ENCODE measurements at places on chromosomes 13 and 19.

DNA sequence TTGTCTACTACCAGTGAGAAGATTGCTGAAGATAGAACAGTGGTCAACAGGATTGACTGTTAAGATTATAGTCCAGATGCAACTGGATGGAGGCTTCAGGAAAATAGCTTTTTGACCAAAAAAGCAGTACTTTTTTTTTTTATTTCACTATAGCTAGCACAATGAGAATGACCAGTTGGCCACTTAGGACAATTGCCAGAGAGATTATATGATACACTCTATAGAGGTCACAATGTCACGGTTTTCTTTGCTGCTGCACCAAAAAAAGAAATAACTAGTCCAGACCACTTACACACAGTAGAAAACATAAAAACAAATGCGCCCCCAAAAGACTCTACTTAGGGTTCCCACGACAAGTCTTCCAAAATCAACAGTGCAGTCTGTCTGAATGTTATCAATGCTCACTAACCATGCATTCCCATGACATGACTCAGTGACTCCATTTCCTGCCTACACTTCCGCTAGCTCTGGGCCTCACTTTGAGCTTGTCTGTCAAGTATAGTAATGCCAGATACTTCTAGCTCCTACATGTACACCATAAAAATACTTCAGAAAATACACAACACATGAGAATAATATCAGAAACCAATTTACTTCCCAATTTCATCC is 209.1 kb upstream of the STARD13 start:
- DNase-seq, result no peak

GRCh38 chr13:46541210-46541609 is 11.8 kb upstream of the LRCH1 start:
- no peak for DNase-seq

DNA sequence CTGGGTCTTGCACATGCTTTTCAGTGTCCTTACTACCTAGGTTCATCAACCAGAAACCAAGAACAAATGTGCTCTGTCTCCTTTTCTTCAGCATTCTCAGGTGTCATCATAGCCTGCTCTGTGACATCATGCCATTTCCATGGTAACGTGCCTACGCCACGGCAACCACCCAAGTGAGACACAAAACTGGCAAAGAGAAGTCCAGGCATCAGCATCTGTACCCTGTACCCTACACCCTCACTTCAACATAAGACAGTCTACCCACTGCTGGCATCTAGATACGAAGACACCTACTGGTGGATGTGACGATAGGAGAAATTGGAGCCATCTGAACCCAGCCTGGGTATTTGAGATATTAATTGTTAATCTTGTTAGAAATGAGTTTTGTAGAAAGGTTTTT is 13.3 kb downstream of the ZC3H4 start:
- no peak for DNase-seq

DNA sequence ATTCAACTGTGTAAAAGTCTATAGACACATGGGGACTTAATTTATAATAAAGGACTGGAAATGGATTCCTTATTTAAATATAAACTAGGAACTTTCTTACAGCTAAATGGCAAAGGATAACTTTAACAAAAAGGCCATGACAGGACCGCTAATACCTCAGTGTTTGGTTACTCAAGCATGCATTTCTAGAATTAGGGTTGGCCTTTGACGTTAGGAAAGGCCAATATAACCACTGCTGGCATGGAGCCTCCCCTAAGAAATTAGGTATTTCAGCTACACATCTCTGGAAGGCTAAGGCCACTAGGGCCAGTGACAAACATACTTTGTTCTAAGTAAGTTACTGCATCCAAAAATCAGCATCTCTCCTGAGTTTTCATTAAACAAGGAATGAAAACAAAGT is 9.3 kb downstream of the PEG3 start:
- DNase-seq, result no peak

DNA sequence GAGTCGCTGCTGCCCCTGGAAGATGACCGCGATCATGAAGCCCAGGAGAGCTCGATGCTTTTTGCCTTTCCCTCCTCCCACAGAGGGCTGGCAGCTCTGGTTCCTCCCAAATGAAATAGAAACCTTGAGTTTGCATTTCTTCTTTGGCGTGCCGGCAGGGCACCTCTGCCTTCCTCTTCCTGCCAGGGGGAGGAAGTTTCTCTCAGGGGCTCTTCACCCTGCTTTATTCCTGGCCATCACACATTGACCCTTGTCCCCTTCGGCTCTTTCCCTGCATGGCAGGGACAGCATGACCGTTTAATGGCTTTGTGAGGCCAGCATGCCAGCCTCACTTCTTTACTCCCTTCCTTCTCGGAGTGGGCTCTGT is 47.9 kb downstream of the ACTN4 start:
- no peak for DNase-seq

GRCh38 chr13:43239275-43239840 is 216.0 kb downstream of the DNAJC15 start:
- no peak for DNase-seq

DNA sequence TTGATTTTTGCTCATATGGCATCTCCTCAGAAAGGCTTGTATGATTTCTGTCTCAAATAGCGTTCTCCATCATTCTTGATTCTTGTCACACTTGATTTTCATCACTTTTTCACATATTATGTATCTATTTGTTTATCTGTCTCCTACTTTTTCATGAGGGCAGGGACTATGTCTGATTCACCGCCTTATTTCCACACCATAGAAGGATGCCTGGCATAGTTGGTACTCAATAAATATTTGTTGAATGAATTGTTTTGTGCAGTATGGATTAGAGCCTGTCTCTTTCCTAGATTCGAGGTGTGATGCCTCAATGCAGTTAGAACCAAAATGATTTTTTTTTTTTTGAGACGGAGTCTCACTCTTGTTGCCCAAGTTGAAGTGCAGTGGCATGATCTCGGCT is 12.1 kb downstream of the SAE1 start:
- no peak for DNase-seq
